NCI-H2171 (cell line): ENCODE measurements at places on chromosomes 3 and 15.

DNA sequence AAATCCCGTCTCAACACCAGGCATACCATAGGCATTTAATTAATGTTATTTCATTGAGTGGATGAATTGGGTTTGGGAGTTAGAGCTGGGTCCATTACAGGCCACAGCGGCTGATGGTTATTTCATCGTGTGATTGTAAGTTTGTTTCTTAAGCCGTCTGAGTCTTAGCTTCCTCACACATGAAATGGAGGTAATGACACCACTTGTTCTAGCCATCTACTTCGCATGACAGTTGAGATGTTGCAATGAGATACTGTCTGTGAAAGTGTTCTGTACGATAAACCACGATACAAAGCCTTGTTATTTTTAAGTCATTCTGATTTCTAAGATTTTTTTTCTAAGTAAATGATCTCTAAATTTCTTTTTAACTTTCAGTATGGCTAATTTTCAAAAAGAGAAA, 8.6 kb upstream of the TP63 start:
- DNase-seq, result no peak

DNA sequence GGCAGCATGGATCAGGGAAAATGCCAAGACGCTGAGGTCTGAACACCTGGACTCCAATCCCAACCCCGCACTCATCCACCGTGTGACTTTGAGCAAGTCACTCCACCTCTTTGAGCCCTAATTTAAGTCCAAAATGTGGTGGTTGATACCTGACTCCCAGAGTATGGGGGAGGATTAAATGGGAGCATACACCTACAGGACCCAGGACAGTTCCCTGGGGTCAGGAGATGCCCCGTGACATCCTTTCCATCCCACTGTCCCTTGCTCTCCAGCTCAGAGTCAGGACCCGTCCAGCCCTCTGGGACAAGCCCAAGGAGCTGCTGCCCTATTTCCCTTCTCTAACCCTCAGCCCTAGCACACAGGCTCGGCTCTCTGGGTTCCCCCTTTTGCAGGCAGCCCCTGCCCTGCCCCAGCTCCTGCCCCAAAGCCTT, 276.4 kb downstream of the XXYLT1 start:
- DNase-seq, result no peak

GRCh38 chr15:76035593-76035992, 23.4 kb upstream of the NRG4 start:
- DNase-seq, result no peak

GRCh38 chr3:142209655-142210054, 15.7 kb downstream of the GK5 start:
- DNase-seq, result peak; percentile 59

DNA sequence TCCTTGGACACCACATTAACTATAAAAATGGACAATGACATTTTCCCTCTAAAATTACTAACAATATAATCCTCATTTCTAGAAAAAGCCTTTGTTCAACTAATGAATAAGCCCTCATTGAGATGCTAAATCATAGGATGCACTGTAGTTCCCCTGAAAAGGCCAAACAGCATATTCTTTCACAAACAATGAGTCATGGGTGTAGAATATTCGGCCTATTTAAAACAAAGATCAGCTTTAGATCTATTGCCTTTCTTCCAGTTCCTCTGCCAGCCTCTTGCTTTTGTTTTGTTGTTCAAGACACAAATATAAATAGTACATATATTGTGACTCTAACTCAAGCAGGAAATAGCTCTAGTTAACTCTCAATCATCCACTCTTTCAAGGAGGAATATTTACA, 82.5 kb downstream of the ADAM10 start:
- no peak for DNase-seq

GRCh38 chr3:126527006-126527405, 3.1 kb downstream of the CHST13 start:
- no peak for DNase-seq

GRCh38 chr3:151067158-151067557, 18.3 kb upstream of the MED12L start:
- DNase-seq, result no peak

DNA sequence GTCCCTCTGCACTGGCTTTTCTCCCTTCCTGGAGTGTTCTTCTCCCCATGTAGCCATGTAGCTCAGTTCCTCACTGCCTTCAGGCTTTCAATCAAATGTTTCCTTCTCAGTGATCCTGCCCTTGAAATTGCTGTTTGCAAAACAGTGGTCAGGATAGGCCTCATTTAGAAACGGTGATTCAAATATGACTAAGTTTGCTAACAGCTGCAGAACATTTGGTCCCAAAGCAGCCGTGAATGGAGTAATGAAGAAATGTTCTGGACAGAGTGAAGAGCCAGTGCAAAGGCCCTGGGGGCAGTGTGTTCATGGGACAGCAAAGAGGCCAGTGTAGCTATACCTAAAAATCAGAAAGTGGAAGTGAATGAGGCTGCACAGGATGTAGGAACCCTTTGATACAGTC, 223.4 kb downstream of the FEZF2 start:
- DNase-seq, result no peak

DNA sequence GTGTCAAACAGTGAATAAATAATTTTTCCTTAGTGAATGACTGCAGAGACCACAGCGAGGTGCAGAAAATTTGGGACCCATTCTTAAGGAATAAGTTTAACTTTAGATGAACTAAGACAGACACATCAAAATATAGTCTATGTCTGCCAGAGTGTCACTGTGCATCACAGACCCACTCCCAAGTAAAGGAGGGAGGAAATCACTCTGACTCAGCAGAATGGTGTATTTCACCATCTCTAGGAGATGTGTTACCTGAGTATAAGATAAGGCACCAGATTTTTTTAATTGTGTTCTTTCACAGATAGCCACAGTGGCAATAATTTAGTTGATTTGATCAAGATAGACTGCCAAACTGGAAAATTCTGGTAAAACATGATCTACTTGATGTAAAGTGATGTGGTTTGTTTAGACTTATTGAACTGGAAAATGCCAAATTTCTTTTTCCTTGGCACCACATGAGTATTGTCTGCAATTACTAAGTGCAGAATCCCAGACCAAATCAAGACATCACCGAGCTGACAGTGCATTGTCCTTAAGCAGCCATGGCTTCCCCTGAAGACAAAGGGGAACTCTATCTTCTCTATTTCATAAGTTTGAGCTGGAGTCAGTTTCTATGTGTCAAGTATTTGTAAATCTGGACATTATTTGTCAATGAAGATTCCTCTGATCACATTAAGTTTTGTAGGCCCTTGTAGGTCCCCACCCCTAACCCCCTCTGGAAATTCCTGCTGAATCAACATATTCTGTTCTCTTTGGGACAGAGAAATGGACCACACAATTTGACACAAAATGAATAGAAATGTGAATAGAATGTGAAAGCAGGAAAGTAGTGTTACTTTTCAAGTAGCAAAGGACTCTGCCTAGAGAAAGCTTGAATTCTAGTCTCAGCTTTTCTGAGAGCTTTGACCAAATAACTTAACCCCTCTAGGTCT, 47.6 kb downstream of the TIPARP start:
- DNase-seq, result no peak

DNA sequence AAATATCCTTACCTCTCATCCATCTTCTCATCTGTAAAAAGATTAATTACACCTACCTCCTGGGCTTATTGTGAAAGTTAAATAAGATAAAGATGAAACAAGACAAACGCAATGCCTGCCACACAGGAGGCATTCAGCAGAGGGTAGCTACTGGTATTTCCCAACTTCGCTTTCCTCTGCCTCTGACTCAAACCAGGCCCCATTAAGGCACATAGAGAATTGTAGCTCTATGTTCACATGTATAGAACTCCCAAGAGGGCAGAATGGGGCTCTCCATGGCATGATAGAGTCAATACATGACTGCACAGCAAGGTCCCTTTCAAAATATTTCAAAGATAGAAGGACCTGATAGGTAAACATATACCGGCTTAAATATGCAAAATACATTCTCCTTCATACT, 1.4 kb downstream of the LYSMD2 start:
- DNase-seq, result no peak

- no peak for DNase-seq
These were observed 37.4 kb upstream of the KCNMB2 start for GRCh38 chr3:178498871-178499270.
